ENCODE measurements at places on chromosomes 12 and 14.

DNA sequence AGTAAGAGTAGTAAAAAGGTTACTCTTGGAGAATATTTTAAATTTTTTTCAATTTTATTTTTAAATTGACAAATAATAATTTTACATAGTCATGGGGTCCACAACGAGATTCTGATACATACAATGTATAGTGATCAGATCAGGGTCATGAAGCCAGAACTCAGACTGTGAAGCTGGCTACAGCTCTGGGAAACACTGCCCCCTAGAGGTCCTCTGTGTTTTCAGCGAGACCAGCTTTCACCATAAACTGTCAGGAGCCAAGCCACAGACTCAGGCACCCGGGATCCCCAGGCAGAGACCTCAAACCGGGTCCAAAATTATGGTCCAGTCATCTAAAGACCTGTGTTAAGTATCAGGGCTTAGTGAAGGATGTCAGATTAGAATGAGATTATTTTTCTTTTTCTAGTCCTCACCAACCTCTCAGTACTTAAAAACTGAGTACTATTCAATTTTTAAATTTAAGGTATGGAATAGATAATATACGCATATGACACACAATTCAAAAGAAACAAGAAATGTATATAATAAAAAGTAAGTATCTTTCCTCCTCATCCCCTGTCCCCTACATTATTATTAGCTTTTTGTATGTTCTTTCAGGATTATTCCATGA, 397.1 kb downstream of the MDGA2 start:
- peak; percentile 54 for DNase-seq

GRCh38 chr12:50066402-50066801, 9.0 kb downstream of the ASIC1 start:
- peak; percentile 67 for DNase-seq

DNA sequence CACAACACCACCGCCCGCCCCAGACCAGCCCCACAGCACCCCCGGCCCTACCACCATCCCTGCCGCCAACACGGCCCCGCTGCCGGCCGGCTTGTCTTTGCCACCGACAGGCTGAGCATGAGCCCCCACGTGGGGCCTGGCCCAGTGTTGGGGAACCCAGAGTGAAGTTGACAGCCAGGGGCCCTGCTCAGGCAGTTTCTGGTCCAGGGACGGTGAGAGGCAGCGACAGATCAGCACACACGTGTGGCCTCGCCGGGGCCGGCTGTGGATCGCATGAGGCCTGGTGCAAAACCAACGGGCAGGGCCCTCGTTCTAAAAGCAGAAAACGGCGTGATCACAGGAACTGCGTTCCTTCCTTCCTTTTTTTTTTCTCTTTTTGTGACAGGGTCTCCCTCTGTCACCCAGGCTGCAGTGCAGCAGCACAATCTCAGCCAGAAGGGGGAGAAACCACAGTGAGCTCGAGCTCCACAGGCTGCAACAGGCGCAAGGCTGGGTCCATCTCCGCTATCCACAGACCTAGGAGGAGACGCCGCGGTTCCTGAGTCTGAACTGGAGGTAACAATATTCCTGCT, 50.5 kb upstream of the FBRSL1 start:
- DNase-seq, result peak; percentile 73

- DNase-seq, result no peak
Observed at GRCh38 chr14:104428333-104428851, 151.2 kb upstream of the C14orf180 start.

- DNase-seq, result peak; percentile 73
Observed at GRCh38 chr12:56628671-56629458, 1.3 kb downstream of the BAZ2A start.

GRCh38 chr14:97930166-97930565, 1133.0 kb downstream of the VRK1 start:
- DNase-seq, result no peak

DNA sequence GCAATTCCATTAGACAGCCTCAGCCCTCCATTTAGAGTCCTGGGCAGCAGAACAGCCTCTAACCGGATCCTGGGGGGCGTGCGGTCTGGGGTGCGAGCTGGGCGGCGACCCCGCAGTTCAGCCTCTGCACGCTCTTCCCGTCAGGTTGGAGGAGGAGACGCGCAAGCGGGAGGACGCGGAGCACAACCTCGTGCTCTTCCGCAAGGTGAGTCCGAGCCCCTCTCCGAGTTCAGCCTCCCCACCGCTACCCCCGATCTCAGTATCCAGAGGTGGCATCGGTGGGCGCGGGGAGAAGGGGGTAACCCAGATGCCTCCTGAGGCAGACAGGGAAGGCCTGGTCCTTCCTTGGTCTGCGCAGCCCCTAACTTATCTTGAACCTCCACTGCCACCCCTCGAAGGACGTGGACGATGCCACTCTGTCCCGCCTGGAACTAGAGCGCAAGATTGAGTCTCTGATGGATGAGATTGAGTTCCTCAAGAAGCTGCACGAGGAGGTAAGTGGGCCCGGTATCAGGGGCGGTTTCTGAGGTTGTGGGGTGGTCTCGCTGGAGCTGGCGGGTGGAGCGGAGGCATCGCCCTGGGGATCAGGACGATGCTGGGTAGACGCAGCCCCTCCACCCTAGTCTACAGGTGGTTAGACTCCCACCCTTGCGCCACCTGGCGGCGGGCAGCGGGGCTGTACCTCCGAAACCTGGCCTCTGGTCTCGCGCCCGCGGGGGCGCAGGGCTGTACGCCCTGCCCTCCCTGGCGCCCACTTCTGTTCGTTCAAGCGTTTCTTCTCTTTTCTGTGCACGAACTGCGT, 1.3 kb downstream of the PRPH start:
- peak; percentile 43 for DNase-seq

DNA sequence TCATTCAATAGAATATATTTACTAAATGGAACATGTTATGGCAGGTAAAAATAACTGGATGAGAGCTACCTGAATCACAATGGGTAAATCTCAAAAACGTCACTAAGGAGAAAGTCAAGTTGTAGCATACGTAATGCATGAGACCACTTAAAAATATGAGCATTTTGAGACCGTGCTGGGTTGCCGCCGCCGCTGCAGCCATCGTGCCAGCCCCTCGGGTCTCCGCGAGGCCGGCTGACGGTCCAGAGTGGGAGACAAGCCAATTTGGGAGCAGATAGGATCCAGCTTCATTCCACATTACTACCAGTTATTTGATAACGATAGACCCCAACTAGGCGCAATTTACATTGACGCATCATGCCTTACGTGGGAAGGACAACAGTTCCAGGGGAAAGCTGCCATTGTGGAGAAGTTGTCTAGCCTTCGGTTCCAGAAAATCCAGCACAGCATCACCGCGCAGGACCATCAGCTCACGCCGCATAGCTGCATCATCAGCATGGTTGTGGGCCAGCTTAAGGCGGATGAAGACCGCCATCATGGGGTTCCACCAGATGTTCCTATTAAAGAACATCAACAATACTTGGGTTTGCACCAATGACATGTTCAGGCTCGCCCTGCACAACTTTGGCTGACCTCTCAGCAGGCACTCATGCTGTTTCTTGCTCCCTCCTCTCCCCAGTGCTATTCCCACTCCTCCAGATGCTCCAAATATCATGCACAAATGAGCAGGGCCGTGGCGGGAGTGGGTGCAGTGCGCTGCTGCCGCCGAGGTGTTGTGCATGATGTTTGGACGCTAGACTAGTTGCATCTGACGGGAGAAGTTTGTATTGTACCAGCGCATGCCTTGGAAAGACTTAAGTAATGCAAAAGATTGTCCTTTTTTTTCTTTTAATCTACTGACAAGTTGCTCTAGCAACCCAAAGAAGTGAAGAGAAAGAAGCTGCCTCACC, 6.3 kb upstream of the BRMS1L start:
- DNase-seq, result no peak

GRCh38 chr12:3965046-3965445, 91.8 kb upstream of the PARP11 start:
- no peak for DNase-seq

DNA sequence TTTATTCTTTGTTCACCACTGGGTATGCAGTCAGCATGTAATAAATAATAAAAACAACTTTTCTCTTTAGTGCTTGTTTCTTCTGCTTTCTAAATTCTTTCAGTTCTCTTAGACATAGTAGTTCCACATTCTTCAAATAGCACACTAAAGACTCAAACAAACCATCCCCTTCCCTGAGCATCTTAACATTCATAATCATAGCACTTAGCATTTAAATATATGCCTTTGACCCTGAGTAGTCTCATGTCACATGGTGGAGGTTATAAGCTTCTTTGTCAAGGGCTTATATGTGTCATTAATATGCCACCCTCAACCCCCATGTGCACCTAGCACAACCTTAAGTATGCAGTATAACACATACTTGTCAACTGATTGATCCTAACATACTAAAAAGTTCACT, 212.7 kb downstream of the PHLDA1 start:
- DNase-seq, result no peak

DNA sequence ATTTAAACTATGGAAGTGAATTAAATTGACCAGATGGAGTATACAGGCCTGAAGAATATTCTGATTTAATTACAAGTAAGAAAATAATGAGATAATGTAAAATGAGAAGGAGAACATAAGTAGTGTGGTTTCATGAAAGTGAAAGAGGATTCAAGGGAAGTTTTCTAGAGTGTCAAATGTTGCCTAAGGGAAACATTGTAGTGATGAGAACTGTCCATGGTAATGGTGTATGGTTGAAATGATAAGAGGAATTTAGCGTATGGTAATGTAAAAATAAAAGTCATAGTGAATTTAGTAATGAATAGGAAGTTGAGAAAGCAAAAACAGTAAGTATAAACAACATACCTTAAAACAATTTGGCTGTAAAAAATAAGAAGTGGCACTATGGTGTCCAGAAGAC, 1954.6 kb upstream of the FLRT2 start:
- DNase-seq, result no peak

DNA sequence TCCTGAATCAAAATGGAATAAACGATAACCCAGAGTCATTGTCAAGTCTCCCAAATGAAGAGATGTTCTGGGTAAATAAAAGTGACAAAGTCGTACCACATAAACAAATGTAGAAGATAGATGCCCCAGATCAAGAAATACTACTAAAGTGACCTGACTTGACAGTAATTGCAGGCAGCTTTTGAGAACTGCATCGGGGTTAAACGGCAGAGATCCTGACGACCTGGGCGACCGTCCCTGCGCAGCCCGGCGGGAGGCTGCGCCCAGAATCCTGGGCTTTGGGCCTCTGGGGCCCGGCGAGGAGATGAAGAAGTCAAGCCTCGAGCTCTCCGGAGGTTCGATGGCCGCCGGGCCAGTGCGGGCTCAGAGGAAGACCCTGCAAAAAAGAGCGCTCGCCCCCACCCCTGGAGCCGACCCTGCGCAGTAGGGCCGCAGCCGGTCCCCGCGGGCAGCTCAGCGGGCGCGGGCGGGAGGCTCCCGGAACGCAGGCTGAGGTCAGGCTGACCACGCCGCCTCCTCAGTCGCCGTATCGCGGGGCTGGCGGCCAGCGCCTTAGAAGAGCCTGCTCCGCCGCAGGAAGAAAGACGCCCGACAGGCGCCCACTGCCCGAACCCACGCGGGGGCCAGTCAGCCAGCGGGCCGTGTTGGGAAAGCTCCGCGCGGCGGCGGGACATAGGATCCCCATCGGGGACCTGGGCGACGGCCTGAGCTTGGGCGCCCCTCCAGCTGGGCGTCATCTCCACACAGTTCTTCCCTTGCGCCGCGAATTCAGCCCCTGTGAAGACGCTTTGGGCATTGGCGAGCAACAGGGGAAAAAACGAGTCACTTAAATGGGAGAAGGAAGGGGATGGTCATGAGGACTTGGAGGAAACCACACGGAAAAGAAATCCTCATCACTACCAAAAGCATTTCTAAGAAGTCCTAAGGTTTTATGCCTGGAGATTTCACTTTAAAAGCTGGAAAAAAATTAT, 16.0 kb downstream of the NKX2-1 start:
- no peak for DNase-seq

GRCh38 chr14:90608929-90609341, 207.3 kb downstream of the TTC7B start:
- DNase-seq, result peak; percentile 49

- DNase-seq, result no peak
Observed at GRCh38 chr12:12323591-12323990, 26.5 kb downstream of the MANSC1 start.

GRCh38 chr12:112183141-112184021, 58.0 kb downstream of the TRAFD1 start:
- no peak for DNase-seq

DNA sequence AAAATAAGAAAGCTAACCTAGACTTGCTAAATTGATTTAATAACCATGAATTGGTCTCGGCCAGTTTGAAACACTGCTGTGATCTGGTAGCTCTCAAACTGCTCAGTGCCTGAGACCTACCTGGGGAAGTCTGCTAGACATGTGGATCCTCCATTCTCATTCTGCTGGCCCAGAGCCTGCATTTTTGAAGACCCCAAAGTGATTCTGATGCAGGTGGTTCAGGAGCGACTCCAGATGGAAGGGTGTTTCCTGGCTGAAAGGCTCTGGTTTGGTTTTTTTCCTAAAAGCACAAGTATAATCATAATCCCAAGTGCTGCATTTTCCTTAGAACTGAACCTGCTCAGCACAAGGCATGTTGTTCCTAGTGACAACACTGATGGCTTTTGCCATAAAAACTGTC, 159.5 kb downstream of the ZNF664 start:
- DNase-seq, result no peak

- DNase-seq, result no peak
Observed at GRCh38 chr14:37585971-37586796, 8.9 kb downstream of the FOXA1 start.

GRCh38 chr14:77120771-77121743, 20.5 kb downstream of the ZDHHC22 start:
- DNase-seq, result no peak

GRCh38 chr14:100857233-100857922, 31.5 kb downstream of the MEG3 start:
- no peak for DNase-seq

GRCh38 chr14:38944691-38945090, 158.3 kb downstream of the SEC23A start:
- no peak for DNase-seq

- DNase-seq, result no peak
Observed at GRCh38 chr14:61577506-61577931, 117.8 kb upstream of the HIF1A start.

DNA sequence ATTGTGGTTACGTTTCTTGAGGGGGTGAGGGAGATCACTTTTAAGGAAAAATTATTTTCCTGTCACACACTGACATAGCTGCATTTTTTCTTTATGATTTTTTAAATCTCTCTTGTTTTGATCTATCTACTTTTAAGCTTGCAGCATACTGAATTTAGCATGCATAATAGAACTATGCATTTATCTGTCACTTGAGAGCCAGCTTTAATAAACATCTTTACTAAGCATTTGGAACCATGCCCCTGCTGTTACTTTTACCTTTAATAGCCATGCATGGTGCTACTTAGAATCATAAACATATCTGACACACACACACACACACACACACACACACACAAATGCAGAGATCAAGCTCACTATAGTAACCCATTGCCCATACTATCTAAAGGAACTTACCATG, 486.2 kb downstream of the NELL2 start:
- DNase-seq, result no peak
